AG04450 (cell line): ENCODE measurements at places on chromosomes 2 and 18.

- DNase-seq: no peak
These were observed 42.5 kb downstream of the TANC1 start for GRCh38 chr2:159010963-159011362.

DNA sequence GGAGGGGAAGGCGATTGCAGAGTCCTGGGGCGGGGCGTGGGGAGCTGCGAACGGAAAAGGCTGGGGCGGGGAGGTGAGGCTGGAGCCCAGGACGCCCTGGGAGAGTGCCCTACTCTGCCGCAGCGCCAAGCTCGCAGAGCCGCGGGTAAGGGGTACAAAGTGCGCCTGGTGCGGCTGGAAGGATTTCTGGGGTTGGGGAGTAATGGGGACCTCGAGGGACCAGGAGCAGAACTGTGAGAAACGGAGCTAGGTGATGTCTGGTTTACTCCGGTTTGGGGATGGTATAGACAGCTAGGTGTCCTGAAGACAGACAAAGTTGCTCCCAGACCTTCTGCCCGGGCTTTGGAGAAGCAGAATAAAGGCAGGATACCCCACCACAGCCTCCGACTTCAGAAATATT, 718 bp upstream of the NXPH2 start:
- no peak for DNase-seq

DNA sequence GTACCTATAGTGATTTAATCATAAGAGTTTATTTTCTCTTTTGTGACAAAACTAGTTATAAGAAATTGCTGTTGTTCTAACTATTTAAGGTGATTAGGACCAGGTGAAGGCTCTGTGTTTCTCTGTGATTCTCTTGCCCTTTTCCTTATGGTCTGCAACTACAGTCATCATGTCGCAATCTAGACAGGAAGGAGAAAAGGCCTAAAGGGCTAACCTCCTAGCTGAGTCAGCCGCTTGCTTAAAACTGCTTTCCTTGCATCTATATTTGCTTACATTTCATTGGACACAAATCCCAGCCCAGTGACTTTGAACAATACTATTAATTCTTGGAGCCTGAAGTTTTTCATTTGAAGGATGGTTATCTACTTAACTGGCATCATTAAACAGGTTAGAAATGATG, 93.1 kb downstream of the PIK3C3 start:
- DNase-seq: peak; percentile 55

DNA sequence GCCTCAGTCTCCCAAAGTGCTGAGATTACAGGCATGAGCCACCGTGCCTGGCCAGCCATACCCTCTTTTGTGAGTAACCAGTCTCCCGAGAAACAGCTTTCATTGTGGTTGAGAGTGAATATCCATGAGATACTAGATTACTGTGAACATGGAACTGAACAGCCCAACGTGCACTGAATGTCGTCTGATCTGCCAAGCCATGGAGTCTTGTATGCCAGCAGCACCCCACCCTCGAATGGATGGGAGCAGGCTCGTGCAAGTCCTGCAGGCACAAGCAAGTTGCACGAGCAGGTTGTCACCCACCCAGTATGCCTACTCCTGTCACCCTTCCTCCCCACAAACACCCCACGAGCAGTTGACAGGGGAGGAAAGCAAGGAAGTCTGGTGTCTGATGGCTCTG, 36.5 kb upstream of the TFCP2L1 start:
- DNase-seq: no peak

DNA sequence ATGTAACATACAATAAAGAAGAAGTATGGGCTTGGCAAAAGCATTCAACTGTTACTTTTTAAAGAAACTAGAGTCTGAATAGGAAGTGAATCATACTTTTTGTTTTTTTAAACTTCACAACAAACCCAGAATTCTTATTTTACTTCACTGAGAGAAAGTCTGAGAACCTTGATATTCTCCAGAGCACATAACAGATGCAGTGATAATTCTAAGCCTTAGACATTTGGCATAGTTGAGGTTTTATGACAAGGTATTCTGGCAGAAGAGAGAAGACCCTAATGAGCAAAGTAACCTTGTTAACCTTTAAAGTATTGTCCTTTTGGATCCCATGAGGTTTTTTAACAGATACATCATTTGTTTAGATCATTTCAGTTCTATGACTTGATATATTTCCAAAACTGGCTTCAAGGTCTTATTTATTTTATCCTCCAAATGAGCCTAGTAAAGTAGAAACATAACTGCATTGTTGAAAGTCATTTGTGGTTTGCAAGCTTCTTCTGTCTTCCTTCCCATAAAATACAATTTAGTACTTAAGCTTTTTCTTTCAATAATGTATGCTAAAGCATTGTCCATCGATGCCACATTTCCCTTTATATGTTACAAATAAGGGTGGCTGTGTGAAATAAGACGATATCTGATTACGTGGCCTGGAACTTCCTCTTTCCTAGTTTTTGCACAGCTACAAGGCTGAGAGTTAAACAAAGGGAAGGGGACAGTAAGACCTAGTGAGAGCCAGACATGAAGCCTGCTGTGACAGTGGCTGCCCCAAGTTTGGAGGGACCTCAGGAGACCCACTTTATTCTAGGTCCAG, 86.1 kb upstream of the ITPRID2 start:
- DNase-seq: no peak

DNA sequence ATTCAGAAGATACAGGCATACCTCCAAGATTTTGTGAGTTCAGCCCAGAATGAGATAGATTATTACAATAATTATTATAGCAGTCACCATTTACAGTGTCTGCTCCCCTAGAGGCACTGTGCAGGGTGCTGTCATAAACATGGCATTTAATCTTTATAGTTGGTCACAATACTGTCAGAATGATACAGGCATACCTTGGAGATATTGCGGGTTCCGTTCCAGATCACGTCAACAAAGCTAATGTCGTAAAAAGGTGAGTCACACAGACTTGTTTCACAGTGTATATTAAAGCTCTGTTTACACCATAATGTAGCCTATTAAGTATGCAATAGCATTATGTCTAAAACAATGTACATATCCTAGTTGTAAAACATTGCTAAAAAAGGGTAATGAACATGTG, 45.6 kb downstream of the ZRANB3 start:
- no peak for DNase-seq

DNA sequence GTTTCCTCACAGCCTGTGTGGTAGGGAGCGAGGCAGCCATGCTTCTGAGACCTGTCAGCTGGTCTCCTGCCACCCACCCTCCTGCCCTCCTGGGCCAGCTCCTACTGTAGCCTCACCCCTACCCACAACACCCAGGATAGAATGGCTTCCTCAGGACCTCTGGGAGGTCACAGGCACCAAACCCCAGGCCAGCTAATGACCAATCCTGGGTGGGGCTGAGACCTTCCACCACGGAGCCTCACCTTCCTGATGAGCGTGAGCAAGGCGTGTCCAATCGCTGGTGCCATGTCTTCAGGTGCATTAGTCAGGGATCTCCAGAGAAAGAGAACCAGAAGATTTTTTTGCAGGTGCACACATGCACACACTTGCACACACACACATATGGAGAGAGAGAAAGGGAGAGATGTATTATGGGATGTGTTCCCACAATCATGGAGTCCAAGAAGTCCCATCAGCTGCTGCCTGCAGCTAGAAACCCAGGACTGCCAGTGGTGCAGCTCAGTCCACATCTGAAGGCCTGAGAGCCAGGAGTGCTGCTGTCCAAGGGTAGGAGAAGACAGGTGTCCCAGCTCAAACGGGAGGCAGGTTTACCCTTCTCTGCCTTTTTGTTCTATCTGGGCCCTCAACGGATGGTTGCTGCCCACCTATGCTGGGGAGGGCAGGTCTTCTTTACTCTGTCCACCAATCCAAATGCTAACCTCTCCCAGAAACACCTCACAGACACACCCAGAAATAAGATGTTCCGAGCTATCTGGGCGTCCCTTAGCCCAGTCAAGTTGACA, 70.4 kb upstream of the HDAC4 start:
- DNase-seq: no peak

- DNase-seq: no peak
These were observed 84.4 kb upstream of the RAB6C start for GRCh38 chr2:129895061-129895460.

DNA sequence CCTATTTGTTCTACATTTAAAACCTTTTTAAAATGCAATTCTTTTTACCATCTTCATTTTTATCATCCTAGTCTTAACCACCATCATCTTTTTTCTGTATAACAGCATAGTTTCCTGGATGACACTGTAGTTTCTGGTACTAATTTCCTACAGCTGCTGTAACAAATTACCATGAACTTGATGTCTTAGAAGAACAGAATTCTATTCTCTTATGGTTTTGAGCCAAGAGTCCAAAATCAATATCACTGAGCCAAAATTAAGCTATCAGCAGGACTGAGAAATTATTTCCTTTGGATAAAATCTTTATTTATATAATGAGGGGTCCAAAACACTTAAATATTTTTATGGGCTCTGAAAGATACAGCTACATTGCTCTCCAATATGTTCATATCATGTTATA, 539.3 kb downstream of the METTL4 start:
- no peak for DNase-seq

GRCh38 chr2:69238449-69239031, 148.5 kb downstream of the GFPT1 start:
- peak; percentile 89 for DNase-seq

DNA sequence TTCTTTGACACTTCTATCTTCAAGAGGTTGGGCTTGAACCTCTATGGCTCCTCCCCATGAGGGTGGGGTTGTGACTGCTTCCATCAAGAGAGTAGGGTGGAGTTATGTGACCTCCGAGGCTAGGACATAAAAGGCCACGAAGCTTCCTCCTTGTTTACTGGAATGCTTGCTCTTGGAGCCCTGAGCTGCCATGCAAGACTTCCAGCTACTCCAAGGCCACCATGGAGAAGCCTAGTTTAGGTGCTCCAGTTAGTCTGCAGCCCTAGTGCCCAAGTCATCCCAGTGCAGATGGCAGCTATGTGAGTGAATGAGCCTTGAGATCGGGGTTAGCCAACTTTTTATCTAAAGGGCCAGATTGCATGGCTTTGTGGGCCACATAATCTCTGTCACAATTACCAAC, 2.4 kb upstream of the MERTK start:
- DNase-seq: no peak

DNA sequence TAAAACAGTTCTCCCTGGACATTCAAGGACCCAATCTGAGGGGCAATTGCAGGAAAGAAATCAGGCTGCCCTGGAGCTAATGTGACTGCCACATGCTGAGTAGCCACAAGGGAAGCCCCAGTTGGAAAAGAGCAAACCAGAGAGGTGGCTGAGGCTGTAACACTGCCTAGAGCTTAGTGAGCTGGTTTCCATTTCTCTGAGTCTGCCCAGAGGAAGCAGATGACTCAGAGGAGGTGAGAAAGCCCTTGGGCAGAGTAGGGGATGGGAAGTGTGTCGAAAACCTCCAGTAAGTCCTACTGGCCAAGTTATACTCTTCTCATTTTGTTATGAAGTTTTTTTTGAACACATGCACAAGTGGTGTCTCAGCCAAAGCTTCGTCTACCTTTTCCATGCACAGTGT, 753.0 kb downstream of the CNTNAP5 start:
- DNase-seq: no peak

GRCh38 chr18:53755914-53756609, 468.4 kb downstream of the MBD2 start:
- DNase-seq: no peak

DNA sequence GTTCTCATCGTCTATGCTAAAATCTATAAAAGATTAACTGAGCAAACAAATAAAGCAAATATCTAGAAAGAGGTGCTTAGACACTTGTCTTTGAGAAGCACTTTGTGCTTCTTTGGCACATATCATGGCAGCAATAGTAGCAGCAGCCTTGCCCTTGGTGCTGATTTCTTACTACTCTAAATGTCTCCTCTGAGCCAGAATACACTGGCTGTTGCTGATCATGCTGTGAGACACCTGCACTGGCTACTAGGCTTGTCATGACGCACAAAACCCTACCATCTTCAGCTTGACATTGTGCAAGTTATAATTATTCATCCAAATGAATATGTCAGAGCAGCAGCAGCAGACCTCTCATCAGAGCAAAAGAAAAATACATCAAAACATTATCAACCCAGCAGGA, 46.7 kb downstream of the FANCL start:
- DNase-seq: no peak

DNA sequence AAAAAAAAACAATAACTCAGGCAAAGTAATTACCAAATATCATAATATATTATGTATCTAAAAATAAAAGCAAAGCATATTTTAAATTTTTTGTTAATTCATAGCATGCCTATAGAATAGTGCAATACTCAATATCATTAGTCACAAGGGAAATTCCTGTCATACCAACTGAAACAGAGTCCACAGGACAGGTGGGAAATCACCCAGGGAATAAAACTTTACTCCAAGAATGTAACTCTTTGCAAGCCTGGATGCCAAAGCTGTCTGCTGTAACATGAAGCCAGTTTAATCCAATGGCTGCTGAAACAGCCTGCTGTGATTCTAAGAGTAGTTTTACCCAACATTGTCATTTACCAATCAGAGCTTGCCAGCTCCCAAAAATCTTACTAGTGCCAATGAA, 40.0 kb upstream of the SULT1C3 start:
- DNase-seq: no peak
